ENCODE measurements at places on chromosomes 5 and 9.

DNA sequence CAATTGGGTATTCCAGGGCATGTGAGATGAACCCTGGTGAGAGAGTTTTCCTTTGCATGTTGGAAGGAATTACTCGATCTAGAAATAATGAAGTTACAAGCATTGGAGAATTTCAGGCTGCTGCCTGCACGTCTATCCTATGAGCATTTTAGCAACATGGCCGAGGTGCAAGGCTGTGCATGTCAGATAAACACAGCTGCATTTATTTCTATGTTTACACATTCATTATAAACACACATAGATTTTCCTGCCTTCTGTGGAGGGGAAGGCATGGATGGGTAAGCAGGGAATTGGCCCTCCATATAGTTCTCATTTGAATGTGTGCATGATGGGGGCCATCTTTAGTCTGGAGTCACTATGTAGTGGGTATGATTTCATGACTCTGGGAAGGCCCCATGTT, 42.3 kb downstream of the AOPEP start:
- DNase-seq, result no peak

DNA sequence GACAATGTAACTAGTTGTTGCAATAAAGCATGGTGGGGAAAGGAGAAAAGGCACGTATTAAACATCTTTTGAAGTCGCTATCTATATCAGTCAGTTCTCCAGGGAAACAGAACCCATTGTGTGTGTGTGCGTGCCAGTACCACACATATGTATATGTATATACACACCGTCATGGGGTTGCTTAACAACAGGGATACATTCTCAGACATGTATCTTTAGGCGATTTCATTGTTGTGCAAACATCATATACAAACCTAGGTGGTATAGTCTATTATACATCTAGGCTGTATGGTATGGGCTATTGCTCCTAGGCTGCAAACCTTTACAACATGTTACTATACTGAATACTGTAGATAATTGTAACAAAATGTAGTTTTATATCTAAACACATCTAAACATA, 2.3 kb downstream of the CDKN2B-AS1 start:
- no peak for DNase-seq

GRCh38 chr5:80955082-80955590, 5.0 kb upstream of the RASGRF2 start:
- no peak for DNase-seq

DNA sequence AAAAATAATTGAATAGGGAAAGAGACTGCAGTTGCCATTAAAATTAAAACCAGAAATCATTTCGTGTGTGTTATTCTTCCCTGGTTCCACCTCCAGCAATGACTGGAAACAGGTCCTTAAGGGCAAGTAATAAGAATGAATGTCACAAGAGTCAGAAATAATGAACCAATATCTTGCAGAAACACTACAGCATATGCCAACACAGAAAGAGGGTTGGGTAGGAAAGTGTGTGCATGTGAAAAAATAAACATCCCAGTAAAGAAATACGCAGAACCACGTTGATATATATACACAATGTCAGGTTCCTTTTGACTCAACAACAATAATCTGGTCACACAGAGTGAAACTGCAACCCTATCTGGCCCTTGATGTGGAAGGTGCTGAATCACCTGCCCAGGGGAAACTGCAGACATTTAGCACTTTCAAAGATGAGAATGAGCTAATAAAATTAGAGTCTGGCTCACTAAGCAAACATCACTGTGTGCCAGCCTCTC, 15.0 kb downstream of the HMHB1 start:
- DNase-seq, result peak; percentile 15

DNA sequence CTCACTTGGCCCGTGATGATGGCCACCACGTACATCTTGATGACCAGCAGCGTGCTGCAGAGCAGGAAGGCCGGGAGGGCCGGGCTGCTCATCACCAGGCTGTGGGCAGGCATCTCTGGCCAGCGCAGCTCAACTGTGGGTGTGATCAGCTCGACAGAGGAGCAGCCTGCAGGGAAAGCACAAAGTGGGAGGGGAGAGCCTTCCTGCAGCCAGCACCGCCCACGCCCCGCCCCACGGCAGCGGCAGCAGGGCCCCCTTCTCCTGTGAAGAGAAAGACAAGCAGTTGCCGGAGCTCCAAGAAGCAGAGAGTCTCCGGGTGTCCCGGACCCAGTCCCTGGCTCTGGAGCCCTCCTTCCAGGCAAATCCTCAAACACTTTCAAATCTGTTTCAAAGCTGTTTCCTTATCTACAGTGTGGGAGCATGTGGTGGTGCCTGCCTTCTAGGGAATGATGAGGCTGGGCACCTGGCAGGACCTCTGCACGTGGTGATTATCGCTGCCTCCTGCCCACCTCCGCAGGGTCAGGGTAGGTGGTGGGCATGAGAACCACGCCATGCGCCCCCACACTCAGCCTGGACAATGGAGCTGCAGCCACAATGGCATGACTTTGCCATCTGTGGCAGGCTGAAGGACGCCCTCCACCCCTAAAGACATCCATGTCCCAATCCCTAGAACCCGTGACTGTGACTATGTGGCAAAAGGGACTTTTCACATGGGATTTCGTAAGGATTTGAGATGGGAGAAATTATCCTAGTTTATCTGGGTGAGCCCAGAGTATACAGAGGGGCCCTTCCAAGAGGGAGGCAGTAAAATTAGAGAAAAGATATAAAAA, at the start of gene PTGES:
PTGES (minus strand) TSS at position 143 of the 830 bp plus-strand sequence; CDS start at position 113, 30 bp downstream.
- peak; percentile 47 for DNase-seq

DNA sequence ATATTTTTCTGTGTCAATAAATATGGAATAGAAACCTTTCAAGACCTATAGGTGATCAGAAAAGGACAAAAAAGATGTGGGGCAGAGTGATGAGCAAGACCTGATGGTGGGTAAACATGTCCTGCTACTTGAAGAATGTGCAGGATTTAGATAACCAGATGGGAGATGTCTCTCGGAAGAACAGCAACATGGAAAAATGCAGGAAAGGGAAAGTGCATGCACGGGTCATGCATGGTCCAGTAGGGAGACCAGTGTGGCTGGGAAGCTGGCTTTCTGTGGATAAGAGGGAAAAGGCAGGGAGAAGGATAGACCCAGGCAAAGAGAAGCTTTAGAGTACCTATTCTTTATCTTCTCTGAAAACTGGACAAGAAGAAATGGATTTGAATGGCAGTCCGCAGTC, 7.1 kb upstream of the CAST start:
- DNase-seq, result no peak

- DNase-seq, result no peak
These were observed 59.3 kb upstream of the ADAMTS16 start for GRCh38 chr5:5080790-5081189.

- DNase-seq, result peak; percentile 60
These were observed 68.8 kb downstream of the ZNF608 start for GRCh38 chr5:124677374-124678351.

DNA sequence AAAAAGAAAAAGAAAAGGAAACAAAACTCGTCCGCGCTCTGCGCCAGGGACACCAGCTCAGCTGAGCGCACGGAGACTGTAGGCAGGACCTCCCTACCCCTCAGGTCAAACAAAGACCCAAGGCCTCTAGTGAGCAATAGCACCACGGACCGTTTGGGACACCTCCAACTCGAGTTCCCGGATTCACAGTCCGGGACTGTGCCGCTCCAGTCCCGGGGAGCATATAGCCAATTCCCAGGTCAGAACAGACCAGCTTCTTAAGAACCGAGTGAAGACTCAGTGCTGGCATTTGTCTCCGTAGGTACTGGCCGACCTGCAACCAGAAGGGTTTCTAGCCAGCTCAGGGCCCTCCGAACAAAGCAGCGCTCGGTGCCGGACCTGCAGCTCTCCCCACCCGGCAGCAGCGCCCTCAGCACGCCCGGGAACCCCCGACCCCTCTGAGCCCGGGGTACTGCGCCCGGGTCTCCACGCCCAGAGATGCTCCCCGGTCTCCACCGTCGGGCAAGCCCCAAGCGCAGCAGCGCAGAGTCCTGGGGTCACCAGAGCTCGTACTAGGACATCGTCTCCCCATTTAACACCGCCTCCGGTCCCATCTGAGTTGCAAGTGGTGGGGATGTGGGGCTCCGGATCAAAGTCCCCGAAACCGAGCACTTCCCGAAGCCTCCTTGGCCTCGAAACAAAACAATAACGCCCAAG, 591 bp downstream of the ABCA1 start:
- peak; percentile 66 for DNase-seq

DNA sequence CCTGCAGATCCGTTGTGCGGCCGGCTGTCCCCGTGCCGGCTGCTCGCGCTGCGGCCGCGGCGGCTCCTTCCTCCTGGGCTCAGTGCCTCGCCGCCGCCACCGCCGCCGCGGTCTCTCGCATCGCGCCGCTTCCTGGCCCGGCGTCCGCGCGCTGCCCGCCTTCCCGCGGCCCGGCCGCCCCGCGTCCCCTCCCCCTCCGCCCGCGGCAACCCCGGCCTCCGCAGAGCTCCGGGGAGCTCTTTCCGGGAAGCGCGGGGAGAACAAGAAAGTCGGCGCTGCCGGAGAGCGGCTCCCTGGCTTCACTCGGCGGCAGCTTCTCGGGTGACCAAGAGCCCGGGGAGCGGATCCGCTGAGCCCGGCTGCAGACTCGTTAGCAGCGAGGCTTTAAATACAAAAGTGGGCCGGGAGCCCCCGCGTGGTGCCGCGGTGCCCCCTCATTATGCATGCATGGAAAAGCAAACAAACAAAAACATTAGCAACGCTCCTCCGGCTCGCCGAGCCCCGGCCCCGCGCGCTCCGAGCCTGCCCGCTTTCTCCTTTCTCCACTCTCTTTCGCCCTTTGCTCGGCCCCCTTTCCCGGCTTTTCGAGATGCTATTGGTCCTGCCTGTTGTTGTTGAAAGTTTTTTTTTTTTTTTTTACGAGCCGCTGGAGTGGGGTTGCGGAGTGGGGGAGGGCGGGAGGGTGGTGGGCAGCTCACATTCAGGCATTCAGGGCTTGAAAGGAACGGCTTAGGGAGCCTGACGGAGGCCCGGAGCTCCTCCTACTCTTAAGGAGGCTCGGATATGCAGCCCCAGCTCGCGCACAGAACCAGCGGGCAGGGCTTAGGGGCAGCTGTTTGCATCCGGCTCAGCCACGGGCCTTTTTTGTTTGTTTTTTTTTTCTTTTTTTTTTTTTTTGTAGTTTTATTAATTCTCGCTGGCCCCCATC, at the start of gene GAS1:
GAS1 (minus strand) TSS at position 361 of the 928 bp plus-strand sequence. CDS start 727 bp downstream, outside the sequence.
- peak; percentile 84 for DNase-seq

GRCh38 chr9:13083963-13084528, 195.4 kb downstream of the MPDZ start:
- no peak for DNase-seq

- DNase-seq, result no peak
These were observed 2176.8 kb upstream of the C9orf72 start for GRCh38 chr9:29750062-29750461.

DNA sequence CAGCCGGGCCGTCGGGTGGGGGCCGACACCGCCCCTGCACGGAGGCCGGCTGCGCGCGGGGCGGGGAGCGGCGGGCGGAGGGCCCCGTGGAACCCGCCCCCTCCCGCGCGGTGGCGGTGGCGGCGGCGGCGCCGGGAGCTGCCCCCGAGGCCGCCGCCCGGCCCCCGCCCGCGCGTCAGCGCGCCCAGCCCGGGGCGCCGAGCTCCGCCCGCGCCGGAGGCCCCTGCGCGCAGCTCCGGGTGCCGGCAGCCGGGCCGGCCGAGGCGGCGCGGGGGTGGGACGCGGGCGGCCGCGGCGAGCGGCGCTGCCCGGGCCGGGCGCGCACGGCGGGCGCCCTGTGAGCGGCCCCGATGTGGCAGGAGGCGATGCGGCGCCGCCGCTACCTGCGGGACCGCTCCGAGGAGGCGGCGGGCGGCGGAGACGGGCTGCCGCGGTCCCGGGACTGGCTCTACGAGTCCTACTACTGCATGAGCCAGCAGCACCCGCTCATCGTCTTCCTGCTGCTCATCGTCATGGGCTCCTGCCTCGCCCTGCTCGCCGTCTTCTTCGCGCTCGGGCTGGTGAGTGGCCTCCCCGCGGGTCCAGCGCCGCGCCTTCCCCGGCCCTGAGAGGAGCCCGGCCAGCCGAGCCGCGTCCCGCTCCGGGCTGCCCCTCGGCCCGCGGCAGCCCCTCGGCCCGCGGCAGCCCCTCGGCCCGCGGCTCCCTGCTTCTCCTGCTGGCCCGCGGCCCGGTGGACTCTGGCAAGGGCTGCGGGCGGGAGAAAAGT, at the start of gene ADCY2:
ADCY2 (plus strand) TSS at position 192 of the 766 bp plus-strand sequence; CDS start at position 351, 159 bp downstream.
- no peak for DNase-seq

- no peak for DNase-seq
These were observed 157.5 kb downstream of the MACROH2A1 start for GRCh38 chr5:135241536-135241935.

DNA sequence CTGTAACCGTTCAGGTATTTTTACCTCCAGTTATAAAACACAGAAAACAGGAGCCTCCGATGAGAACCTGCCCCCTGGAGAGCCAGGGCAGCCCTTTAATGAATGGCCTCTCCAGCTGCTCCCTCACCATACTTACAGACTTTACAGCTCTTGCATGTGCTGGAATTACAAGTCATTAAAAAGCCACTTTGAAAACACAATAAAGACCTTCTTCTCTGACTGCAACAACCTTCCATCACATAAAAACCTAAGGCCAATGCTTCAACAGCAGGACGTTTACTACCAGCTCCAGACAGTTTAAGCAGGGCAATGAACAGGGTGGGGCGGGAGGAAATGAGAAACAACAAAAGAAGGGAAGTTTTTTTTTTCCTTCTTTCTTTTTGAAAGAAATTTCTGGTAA, 213.8 kb downstream of the MLLT3 start:
- no peak for DNase-seq

- DNase-seq, result no peak
These were observed 98.2 kb upstream of the PRR16 start for GRCh38 chr5:120365656-120366446.

GRCh38 chr9:84031534-84031933, 50.9 kb downstream of the RMI1 start:
- DNase-seq, result no peak

GRCh38 chr9:109107402-109108240, 12.1 kb downstream of the TMEM245 start:
- DNase-seq, result peak; percentile 82

GRCh38 chr9:32725066-32725860, 58.1 kb upstream of the TMEM215 start:
- no peak for DNase-seq

- DNase-seq, result peak; percentile 78
These were observed 124.8 kb downstream of the RANBP17 start for GRCh38 chr5:170986598-170986997.

GRCh38 chr5:123787635-123788034, 275.7 kb downstream of the CSNK1G3 start:
- DNase-seq, result no peak

DNA sequence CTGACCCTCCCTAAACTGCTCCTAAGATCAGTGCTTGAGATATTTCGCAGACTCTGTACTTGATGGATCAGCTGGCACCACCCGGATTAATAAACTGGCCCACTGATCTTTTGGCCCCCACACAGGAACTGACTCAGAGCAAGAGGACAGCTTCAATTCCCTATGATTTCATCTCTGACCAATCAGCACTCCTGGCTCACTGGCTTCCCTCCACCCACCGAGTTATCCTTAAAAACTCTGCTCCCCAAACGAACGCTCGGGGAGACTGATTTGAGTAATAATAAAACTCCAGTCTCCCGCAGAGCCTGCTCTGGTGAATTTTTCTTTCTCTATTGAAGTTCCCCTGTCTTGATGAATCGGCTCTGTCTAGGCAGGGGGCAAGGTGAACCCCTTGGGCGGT, 36.5 kb upstream of the CD180 start:
- no peak for DNase-seq

GRCh38 chr5:145293716-145294115, 541.4 kb downstream of the PRELID2 start:
- DNase-seq, result no peak

- DNase-seq, result peak; percentile 86
These were observed 14.9 kb upstream of the FGFR4 start for GRCh38 chr5:177071666-177072385.

Measured in endothelial cell of umbilical vein (primary cell).